ENCODE measurements at places on chromosomes 3 and 15.

DNA sequence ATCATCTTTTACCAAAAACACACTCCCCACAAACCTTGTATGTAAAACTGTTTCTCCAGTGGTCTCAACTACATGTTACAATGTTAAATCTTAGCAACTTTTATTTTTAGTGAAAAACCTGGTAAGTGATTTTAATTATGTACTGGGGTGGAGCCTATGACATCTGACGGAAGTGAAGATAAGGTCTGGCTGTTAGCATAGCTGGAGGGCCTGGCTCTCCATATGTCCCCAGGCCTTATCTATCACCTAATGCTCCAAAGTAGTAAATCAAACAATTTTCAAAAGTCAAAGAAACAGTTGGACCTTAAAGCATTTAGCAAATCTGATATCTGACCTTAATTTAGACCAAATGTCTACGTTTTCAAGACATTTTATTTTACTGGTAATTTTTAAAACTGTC is 173.6 kb upstream of the SMAD3 start:
- no peak for DNase-seq

DNA sequence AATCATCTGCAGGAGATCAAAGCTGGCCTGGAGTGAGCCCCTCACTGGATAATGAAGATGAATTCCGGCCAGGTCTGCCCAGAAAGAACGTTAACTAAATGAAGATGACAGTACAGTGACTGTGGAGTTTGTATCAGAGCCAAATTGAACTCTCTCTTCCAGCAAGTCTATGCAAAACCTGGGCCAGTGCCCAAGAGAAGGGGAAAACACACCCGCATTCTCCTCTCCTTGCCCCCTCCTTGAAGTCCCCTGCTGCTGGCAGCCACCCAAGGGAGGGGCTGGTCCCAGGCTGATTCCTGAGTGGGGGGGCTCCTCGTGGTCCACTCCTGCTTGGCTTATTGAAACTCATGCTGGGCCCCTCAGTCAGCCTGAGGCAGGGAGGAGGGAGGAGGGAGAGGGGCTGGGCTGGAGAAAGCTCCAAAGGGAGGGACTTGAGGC is 155.7 kb downstream of the RAB11A start:
- no peak for DNase-seq

- DNase-seq, result no peak
Measured at GRCh38 chr3:32571192-32571485, 481 bp upstream of the DYNC1LI1 start.

DNA sequence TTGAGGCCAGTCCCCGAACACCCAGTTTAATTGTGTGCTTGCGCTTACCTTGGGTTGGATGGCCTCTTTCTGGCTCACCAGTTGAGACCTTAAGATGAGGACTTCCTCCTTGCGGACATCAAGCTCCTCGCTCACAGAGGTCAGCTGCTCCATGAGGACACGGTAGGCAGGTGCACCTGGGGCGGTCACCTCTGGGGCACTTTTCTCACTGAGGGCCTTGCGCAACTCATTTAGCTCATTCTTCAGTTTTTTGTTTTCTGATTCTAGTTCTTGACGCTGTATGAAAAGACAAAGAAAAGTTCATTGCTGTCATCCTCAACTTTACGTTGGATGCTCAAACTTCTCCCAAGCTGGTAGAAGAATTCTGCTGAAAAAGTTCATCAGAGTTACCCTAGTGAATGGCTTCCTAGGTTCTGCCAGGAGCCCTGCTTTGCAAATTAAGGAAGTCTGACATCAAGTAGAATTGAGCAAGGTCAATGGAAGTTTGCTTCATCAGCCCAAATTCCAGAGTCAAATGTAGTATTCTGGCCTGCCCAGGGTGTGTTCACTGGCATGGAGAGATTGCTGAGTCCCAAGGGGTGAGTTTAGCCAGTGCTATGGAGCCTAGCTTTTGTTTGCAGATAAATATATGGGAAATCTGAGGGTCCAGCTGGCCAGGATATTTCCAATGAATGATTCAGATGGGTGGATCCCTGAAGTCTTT is 55.8 kb upstream of the MYO5C start:
- no peak for DNase-seq

All from heart left ventricle (tissue), 16 donors.